ENCODE measurements at places on chromosomes 3 and 15.
A peak's percentile ranks its signal among the peaks of the same experiment; 100 is the strongest.

DNA sequence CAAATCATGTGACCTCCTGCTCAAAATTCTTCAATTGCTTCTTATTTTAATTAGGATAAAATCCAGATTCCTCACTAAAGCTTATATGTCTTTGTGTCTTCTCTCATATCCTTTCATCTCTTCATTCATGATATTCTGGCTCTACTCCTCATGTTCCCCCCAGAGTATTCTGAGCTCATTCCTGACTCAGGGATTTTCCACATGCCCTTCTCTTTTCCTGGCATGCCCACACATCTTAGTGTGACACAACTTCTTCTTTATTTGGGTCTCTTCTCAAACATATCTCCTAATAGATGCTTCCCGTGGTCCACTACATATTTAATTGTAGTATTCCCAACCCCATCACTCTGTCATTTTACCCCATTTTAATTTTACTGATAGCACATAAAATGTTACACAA lies 15.2 kb upstream of the MBNL1 start:
- no peak for DNase-seq

- no peak for DNase-seq
Measured at GRCh38 chr3:121545049-121545573, 677 bp downstream of the POLQ start.

GRCh38 chr3:98026425-98027084 lies 8.6 kb downstream of the GABRR3 start:
- DNase-seq = no peak

GRCh38 chr15:35078221-35078915 lies 6.7 kb downstream of the NANOGP8 start:
- DNase-seq = no peak

DNA sequence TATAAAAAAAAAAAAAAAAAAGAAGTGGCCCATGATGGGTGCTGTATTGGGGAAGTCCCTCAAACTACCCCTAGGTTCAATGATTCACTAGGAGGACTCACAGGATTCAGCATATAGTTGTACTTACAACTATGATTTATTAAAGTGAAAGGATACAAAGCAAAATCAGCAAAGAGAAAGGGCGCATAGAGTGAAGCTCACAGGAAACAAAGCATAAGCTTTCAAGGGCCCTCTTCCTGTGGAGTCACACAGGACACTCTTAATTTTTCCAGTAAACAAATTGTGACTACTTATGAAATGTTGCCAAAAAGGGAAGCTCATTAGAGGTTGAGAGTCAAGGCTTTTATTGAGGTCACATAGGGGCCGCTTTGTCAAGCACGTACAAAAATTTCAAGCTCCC lies 153.7 kb upstream of the GAP43 start:
- DNase-seq = no peak

GRCh38 chr3:54712539-54712938 lies 215.3 kb downstream of the LRTM1 start:
- DNase-seq = no peak

DNA sequence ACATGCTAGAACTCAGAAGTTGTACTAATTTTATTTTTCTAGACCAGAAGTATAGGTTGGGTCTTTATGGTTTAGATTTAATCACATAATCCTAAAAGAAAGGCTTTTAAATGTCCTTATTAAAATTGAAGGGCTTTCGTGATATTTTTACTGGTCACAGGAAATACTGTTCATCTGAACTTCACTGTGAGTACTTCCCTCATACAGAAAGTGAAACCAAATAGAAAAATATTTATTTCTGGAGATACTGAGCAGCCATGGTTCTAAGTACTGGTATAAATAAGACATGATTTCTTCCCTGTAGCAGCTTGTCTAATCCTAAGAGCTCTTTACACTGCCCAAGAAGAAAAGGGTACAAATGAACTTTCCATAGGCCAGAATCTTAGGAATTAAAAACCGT lies 2.0 kb downstream of the SNRK start:
- no peak for DNase-seq

DNA sequence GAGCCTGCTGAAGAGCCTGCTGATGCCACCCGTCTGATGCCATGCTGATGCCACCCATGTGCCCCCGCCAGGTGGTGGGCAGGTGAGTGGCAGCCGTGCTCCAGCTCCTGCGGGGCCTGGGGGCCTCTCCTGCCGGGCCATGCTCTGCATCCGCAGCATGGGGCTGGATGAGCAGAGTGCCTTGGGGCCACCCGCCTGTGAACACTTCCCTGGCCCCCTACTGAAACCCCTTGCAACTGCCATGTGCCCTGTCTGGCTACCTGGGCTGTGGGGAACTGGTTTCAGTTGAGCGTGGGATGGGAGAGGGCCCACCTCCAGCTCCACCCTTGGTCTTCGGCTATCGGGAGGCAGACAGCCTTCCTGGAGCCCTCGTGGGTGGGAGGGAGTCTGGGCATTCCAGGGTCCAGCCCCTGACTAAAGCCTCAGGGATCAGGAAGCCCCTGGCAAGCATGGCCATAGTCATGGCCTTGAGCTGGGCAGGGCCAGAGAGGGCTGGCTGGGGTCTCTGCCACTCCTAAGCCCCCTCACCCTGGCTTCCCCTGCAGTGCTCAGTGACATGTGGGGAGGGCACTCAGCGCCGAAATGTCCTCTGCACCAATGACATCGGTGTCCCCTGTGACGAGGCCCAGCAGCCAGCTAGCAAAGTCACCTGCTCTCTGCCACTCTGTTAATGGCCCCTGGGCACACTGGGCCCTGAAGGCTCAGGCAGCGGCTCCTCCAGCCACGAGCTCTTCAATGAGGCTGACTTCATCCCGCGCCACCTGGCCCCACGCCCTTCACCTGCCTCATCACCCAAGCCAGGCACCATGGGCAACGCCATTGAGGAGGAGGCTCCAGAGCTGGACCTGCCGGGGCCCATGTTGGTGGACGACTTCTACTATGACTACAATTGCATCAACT lies 92.2 kb downstream of the TBC1D2B start:
- DNase-seq = no peak

GRCh38 chr3:79844176-79844575 lies 76.4 kb upstream of the ROBO1 start:
- no peak for DNase-seq

DNA sequence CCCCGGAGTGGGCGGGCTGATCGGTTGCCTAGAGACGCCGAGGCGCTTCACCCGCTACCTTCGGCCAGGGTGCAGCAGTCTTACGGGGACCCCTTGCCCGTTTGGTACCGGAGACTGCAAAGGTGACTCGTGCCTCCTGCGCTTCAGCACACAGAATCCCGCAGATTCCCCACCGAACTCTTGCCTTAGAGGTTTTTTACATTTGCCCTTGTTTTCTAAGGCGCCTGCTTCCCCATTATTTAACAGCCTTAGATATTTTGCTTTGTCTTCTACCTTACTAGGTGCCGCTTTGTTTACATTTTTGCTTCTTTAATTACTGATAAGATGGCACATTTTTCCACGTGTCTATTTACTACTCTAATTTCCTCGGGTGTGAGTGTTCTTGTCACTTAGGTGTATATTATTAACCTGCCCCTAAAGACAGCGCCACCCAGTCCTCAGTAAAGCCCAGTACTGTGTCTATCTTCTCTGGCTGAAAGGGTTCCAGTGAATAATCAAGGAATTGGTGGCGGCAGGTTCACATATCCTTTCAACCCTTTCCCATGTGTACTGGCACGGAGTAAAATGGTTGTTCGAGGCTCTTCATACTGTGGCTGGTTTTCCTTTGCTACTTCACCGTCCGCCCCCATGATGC lies 573 bp upstream of the CEP152 start:
- DNase-seq = no peak

DNA sequence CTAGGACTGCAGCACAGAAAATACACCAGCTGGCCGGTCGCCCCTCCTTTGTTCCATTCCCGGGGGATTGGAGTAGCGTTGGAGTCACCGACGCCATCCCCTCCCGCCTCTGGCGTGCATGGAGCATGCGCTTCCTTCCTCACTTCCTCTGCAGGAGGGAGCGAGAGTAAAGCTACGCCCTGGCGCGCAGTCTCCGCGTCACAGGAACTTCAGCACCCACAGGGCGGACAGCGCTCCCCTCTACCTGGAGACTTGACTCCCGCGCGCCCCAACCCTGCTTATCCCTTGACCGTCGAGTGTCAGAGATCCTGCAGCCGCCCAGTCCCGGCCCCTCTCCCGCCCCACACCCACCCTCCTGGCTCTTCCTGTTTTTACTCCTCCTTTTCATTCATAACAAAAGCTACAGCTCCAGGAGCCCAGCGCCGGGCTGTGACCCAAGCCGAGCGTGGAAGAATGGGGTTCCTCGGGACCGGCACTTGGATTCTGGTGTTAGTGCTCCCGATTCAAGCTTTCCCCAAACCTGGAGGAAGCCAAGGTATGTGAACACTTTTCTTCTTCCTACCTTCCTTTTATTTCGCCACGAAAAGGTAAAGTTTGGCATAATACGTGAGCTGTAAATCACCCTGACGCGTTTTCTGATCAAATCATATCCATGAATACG lies at the start of gene SCG3:
Gene SCG3 (plus strand): TSS at position 201 of the 661 bp plus-strand sequence. CDS start 253 bp downstream, at position 454.
- DNase-seq = peak; percentile 39

- no peak for DNase-seq
Measured at GRCh38 chr3:52473026-52473425, 17.6 kb downstream of the NISCH start.

DNA sequence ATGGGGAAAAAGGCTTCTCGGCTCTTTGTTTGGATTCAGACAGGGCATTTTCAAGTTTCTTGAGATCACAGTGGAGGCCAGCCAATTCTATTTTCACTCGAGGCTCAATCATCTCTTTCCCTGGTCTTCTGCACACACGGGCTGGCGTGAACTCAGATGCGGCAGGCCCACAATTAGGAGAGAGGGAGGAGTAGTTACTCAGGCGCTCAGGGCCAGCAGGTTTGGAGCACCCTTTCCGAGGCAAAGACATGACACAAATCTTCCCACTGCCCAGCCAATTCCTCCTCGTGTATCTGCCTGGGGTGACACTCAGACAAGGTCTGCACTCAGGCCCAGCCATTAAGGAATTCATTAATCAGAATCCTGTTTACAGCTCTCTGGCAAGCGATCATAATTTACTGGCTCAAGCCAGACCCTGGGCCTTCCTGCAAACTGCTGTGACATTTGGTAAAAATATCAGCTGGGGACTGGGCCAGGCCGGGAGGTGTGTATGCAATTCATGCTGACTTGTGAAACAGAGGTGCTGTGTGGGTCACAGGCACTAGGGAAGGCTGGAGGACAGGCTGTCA lies 68.1 kb upstream of the TLE3 start:
- no peak for DNase-seq

GRCh38 chr3:152621006-152621868 lies 213.7 kb upstream of the P2RY1 start:
- DNase-seq = no peak

DNA sequence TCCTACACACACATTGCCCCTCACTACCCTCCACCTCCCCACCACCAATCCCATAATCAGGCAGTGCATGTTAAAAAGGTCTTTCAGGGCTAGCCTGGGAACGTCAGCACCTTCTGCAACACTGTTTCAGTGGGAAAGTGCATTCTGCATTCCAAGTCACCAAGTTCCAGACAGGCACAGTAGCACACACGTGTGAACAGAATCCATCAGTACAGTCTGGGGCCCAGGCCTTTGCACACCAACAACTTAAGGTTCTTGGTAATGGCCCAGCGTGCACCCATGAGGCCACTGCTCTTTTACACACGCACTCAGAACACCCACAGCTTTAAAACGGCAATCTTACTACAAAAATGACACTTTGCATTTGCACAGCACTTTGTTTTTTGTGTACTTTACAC lies 1.2 kb downstream of the ANXA2 start:
- DNase-seq = no peak

DNA sequence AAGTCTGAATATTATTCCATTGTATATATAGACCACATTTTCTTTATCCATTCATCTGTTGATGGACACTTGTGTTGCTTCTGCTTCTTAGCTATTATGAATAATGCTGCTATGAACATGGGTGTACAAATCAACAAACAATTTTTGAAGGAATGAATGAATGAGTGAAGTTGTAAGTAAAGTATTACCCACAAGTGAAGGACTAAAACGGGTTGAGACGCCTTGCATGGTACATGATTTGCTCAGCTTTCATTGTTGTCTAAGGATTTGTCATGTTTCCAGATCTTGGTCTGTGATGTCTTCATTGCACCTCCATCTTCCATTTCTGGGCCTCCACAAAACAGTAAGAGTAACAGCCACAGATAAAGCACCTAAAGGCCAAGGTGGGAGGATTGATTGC lies 20.5 kb downstream of the IFT122 start:
- no peak for DNase-seq

GRCh38 chr15:64282701-64283100 lies 73.3 kb downstream of the CSNK1G1 start:
- DNase-seq = no peak

DNA sequence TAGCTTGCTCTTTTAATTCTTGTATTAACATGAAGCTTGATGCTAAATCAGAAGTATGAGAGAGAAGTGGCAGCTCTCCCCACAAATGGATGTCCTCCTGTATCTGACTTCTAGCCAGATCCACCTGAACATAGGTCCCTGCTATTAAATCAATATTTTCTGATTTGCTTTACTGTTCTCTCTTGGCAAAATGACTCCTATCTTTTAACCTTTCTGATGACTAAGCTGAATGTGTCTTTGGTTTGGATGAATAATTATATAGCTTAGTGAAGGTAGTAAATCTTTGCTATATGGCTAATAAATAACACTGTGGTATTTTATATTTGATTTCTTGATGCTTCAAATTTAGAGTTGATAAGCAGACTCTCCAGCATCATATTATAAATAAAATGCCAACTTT lies 28.3 kb upstream of the ARL14 start:
- DNase-seq = no peak

Measured in activated B cell treated with CpG ODN at 0.5 μM for 24 hours (primary cell).